ENCODE measurements at places on chromosomes 1 and 21.

DNA sequence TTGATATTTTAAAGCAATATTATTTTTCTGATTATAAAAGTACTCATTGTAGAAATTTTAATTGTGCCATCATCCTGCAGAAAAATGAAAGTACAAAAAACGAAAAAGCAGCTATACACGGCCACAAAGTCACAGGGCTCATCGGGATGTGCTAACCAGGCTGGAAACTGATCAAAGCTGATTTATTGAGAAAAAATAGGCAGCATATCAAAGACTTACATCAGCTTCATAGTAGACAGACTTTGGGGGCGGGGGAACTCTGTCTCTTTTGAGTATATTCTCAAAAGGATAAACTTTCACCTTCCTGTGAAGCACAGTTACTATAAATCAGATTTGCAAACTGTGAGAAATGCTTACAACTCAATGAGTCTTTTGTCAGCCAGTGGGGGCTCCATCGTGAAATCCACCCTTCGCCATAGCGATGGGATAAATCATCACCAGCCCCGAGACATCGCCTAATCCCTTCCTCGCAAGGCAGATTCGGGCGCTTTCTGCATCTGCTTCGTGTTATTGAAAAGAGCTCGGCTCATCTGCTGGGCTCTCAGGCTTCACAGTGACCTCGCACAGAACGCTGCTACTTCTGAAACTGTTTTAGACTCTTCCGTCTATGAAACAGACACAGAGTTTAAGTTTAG, 69.2 kb upstream of the ERG start:
- DNase-seq = peak; percentile 87

GRCh38 chr1:246661451-246661850, 62.8 kb upstream of the SCCPDH start:
- no peak for DNase-seq

DNA sequence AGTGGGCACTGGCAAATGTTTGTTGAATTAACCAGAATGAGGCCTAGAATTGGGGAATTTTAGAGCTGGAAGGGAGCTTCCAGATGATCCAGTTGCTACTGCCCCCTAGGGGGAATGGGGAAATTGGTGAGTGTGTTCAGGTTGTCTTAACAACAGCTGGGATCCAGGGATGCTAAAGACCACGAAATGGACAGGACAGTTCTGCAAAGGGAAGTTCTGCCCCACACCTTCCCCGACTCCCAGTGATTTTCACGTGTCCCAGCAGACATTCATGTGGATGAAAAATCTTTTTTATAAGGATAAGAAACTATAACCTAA, 33.9 kb downstream of the TRIM62 start:
- peak; percentile 61 for DNase-seq

DNA sequence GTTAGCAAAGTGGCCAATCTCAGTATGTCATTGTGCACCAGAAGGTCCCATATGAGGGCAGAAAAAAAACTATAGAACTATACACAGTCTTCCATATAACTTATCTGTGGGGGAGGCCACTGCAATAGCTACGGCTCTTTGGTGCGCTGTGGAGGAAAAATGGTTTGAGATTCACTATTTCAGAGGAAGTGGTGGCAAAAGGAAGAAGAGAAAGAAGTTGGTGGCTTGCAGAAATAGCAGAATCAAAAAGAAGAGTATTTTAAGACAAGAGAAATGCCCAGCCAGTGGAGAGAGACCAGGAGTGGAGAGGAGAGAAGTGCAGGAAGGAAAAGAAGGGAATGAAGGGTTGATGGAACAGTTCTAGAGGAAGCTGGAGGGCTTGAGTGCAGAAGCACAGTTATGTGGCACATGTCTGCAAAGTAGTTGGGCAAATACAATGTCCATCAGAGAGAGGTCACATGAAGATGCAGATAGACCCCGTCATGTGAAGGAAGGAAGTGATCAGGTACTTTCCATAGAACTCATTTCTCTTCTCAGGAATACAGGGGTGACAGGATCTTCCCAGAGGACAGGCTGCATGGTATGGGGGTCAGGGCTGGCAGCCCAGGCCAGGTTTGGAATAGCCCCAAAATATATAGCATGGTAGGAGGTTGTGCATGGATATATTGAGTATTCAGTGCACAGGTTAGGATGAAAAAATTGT, 64.6 kb downstream of the RUNX1 start:
- no peak for DNase-seq

GRCh38 chr1:148292915-148293314, 140.8 kb upstream of the NBPF11 start:
- DNase-seq = no peak

DNA sequence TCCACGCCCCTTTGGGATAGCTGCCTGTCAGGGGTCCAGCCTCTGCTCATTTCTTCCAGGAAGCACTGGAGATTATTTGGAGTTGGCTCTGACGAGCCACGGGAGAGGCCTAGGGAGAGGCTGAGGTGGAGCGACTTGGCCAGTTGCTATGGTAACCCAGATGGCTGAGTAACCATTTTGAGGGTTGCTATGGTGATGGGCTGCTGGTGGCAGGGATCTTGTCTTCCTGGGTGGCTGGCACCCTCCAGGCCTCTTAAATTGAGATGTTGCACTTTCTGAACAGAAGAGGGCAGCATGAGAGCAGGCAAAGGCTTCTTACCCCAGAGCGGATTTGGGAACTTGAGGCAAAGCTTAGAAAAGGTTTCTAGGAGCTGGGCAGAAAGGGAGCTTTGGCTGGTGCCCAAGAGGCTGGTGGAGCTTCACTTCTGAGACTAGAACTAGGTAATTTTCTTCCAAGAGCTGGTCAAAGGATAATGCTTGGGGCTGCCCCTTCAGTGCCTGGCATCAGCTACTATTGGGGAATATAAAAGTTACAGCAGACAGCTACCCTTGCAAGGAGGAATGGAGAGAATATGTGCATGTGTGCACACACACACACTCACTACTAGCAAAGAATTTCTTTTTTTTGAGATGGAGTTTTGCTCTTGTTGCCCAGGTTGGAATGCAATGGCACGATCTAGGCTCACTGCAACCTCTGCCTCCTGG, 72.5 kb downstream of the NDUFS5 start:
- peak; percentile 88 for DNase-seq

DNA sequence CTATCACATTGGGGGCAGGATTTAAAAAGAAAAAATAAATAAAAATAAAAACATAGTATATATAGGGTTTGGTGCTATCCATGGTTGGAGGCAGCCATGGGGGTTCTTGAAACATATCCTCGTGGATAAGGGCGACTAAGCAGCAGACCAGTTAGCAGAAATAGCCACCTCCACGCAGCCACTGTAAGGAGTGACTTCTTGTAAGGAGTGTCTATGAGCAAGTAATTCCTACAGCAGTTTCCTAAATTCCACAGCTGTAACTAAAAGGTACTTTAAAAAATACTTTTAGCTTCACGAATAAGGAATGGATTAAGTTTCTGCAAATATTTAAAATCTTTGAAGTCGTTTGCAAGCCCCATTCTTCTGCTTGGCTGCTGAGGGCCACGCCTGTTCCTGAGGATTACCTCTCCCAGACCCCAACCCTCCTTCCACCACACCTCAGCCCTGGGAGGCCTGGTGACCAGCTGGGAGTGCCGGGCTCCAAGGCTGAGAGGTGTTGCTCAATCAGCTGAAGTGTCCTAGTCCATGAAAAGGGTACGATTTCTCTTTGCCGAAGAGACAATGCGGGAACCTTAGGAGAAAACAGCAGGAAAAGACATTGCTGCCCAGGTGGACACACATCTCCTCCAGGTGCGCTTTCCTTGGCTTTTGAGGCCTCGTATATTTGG, 115.3 kb downstream of the ADSS2 start:
- no peak for DNase-seq

DNA sequence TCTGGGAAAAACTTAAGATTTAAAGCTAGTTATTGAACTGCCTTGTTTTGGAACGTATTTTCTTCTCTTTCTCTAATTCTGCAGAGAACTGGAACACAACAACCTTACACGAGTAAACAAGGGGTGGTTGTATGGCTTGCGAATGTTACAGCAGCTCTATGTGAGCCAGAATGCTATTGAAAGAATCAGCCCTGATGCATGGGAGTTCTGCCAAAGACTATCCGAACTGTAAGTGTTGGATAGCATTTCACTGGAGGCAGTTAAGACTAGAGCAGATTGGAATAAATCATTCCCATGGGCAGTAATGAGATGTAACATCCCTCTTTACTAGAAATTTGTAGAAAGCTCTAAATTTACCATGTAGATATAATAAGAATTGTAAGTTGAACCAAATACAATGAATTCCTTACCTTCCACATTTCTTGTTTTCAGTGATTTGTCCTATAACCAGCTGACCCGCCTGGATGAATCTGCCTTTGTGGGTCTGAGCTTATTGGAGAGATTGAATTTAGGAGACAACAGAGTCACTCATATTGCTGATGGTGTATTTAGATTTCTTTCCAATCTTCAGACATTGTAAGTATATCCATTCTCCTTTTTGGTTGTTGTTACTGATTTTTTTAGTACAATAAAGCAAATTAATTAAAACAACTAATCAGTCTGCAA, 22.9 kb downstream of the LRIG2 start:
- no peak for DNase-seq

- DNase-seq = no peak
These were observed 488.1 kb upstream of the PRMT6 start for GRCh38 chr1:106568201-106568974.

GRCh38 chr1:110084227-110085078, 14.0 kb upstream of the ALX3 start:
- DNase-seq = peak; percentile 72

DNA sequence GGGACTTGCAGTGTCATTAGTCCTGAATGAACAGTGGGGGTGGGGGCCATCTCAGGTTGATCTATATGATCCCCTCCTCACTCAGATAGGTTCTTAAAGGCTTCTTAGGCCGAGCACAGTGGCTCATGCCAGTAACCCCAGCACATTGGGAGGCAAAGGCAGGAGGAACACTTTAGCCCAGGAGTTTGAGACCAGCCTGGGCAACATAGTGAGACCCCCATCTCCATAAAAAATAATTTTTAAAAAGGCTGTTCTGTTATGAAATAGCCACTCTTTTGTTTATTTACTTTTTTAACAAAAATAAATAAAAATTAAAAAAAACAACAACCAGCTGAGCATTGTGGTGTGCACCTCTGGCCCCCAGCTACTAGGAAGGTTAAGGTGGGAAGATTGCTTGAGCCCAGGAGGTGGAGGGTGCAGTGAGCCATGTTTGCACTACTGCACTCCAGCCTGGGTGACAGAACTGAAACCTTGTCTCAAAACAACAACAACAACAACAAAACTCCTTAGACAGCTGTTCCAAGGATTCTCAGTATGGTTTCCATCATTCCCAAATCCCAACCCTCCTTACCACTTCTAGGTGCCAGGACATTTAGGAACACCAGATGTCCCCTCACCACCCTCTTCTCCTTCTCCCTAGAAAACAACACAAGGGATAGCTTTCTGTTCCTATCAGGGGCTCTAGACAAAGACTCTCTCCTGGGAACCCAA, 2.0 kb upstream of the TRAPPC3 start:
- no peak for DNase-seq

- no peak for DNase-seq
These were observed 62.9 kb upstream of the SIM2 start for GRCh38 chr21:36636016-36636415.

DNA sequence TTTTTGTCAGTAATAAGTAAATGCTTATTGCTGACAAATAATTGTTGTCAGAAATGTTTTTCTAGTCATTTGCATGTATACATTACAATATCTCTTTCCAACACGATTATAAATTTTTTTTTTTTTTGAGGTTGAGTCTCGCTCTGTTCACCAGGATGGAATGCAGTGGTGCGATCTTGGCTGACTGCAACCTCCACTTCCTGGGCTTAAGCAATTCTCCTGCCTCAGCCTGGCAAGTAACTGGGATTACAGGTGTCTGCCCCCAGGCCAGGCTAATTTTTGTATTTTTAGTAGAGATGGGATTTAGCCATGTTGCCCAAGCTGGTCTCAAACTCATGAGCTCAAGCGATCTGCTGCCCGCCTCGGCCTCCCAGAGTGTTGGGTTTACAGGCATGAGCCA, 72.0 kb upstream of the ATF3 start:
- no peak for DNase-seq

- peak; percentile 32 for DNase-seq
These were observed 54.0 kb downstream of the OLFML3 start for GRCh38 chr1:114033216-114033706.

- no peak for DNase-seq
These were observed 18.0 kb upstream of the PRDM15 start for GRCh38 chr21:41897047-41897669.

GRCh38 chr1:1842360-1843146, 48.3 kb downstream of the GNB1 start:
- no peak for DNase-seq

DNA sequence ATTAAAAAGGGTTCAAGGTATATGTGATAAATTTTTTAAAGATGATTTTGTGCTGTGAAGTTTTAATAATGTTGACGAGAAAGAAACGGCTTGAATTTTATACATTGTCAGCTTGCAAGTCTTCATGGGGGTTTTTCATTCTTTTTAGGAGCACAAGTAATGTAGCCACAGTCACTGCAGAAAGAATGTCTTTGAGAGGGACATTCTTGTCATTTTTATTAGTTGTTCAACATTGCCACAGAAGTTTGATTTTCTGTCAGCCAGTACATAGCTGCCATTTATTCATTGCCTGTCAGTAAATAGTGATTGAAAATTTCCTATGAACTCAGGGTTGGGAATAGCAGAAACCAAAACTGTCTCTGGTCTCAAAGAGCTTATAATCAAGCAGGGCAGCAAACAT, 156.3 kb downstream of the DHRS3 start:
- no peak for DNase-seq

DNA sequence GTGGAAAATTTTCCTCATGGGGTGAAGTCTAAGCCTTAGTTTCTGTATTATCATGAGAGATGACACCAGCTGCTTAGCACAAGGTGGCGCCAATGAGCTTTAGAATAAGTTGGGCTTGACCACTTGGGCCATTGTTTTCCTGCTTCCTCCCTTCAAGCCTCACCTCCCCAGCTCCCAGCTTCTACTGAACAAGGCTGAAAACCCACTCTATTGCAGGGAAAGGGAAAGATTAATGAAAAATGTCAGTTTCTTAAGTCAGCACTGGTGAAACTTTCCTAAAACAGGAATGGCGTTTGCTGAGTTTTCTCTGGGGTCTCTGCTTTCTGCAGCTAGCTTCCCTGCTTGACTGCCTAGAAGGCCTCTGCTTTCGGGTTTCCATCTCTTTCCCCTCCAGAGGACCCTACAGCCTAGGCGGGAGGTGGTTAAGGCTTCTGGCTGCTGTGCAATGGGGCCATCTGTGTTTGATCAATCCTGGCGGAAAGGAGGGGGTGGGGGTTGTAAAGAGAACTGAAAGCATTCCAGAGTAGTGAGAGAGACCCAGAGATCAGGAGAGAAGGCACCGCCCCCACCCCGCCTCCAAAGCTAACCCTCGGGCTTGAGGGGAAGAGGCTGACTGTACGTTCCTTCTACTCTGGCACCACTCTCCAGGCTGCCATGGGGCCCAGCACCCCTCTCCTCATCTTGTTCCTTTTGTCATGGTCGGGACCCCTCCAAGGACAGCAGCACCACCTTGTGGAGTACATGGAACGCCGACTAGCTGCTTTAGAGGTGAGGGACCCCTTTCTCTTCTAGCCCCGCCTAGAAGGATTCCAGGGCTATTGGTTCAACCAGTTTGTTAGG, at the start of gene OLFML3:
OLFML3 (plus strand) TSS at position 612 of the 840 bp plus-strand sequence; CDS start at position 655, 43 bp downstream.
- peak; percentile 92 for DNase-seq
